ENCODE measurements at places on chromosomes 5 and 9.

DNA sequence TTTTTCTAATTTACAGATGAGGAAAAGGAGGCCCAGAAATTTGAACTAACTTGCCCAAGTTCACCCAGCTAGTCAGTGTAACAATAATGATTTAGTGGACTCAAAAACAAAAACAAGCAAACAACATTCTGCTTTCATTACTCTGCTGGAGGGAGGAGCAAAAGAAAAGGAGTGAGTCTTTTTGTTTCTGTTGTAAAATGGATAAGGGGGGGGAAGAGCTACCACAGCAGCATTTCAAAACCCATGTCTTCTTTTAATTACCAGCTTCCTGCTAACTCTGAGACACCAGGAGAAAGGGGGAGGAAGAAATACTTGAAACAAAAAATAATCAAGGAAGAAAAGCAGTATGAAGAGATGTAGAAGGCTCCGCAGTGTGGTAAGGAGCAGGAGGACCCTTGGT, 39.2 kb upstream of the EQTN start:
- no peak overlapping the region for H3K27ac ChIP-seq
- DNase-seq: no peak
- H3K27me3 ChIP-seq: peaks cover 9% of the 10 kb centered on the region
- no peaks in the 10 kb centered on the region for H3K36me3 ChIP-seq
- no peak overlapping the region for H3K4me3 ChIP-seq
- H3K4me1 ChIP-seq: no peaks in the 10 kb centered on the region

- no peaks in the 10 kb centered on the region for H3K36me3 ChIP-seq
- peaks cover 3% of the 10 kb centered on the region for H3K27me3 ChIP-seq
- H3K27ac ChIP-seq: no peak overlapping the region
- no peak overlapping the region for H3K4me3 ChIP-seq
- no peak for DNase-seq
Observed at GRCh38 chr9:99265691-99266090, 43.6 kb downstream of the SEC61B start.

DNA sequence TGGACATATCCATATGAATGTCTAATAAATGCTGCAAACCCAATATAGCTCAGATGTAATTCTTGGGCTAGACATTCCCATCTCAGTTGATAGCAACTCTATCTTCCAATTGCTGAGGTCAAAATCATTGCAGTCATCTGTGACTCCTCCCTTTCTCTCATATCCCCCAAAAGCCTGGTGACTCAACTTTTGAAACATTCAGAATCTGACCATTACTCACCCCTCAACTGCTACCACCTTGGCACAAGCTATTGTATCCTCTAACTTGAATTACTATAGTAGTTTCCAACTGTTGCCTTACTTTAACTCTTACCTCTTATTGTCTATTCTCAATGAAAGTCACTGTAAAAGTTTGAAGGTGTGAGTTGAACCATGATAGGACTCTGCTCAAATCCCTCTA, 600.1 kb upstream of the RGMB start:
- H3K36me3 ChIP-seq: no peaks in the 10 kb centered on the region
- H3K4me3 ChIP-seq: no peak overlapping the region
- DNase-seq: no peak
- no peak overlapping the region for H3K27ac ChIP-seq
- H3K27me3 ChIP-seq: no peaks in the 10 kb centered on the region
- H3K4me1 ChIP-seq: no peaks in the 10 kb centered on the region

DNA sequence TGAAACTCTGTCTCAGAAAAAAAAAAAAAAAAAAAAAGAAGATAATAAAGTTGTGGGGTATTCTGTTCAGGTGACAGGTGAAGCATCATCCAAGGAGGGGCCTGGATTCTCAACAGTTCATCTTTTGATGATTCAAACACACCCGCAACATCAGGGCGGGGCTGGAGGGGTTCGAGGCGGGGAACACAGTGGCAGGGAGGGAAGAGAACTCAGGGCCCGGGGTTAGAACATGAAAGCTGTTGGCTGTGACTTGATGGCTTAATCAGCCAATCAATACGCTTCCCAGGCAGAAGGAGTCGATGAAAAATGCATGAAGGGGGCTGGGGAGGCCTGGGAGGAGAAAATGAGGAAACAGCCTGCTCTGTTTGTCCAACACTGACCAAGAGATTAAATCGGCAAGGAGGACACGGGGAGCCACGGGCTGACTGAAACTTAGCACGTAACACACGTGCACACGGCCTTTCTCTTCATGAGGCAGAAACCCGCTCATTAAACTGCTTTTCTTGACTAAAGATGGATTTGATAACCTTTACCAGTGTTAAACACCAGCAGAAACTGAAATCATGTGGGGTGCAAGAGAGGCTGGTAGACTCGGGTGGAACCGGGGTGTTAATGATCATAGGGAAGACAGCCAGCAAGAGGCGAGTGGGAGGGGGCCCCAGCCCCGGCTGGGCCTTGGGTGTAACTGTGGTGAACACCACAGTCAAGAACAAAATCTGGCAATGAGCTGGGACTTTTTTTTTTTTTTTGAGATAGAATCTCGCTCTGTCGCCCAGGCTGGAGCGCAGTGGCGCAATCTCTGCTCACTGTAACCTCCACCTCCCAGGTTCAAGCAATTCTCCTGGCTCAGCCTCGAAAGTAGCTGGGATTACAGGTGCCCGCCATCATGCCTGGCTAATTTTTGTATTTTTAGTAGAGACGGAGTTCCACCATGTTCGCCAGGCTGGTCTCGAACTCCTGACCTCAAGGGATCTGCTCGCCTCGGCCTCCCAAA, 105.7 kb upstream of the RAPGEF1 start:
- H3K4me1 ChIP-seq: peaks cover under 1% of the 10 kb centered on the region
- no peaks in the 10 kb centered on the region for H3K36me3 ChIP-seq
- no peak overlapping the region for H3K4me3 ChIP-seq
- no peak overlapping the region for H3K27ac ChIP-seq
- no peak for DNase-seq
- peaks cover 22% of the 10 kb centered on the region for H3K27me3 ChIP-seq

DNA sequence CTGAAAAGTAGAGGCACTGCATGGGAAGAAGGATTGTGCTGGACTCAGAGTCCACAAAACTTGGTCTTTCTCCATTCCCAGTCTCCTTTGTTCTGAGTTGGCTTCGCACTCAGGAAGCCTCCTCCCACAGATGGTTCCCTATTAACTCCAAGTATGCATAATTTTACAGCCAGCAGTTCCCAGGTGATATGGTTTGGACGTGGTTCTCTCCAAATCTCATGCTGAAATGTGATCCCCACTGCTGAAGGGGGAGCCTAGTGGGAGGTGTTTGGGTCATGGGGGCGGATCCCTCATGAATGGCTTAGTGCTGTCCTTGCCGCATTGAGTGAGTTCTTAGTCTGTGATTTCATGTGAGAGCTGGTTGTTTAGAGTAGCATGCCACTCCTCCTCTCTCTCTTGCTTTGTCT, 86.6 kb downstream of the FEM1C start:
- H3K27ac ChIP-seq: no peak overlapping the region
- H3K4me3 ChIP-seq: no peak overlapping the region
- no peaks in the 10 kb centered on the region for H3K4me1 ChIP-seq

- peak overlapping the region; percentile 100 for H3K27ac ChIP-seq
- DNase-seq: no peak
- peaks cover 28% of the 10 kb centered on the region for H3K4me1 ChIP-seq
- H3K36me3 ChIP-seq: peaks cover 43% of the 10 kb centered on the region
- H3K4me3 ChIP-seq: peak overlapping the region; percentile 92
- no peaks in the 10 kb centered on the region for H3K27me3 ChIP-seq
Observed at GRCh38 chr5:97181856-97182545, 1.0 kb downstream of the RIOK2 start.

DNA sequence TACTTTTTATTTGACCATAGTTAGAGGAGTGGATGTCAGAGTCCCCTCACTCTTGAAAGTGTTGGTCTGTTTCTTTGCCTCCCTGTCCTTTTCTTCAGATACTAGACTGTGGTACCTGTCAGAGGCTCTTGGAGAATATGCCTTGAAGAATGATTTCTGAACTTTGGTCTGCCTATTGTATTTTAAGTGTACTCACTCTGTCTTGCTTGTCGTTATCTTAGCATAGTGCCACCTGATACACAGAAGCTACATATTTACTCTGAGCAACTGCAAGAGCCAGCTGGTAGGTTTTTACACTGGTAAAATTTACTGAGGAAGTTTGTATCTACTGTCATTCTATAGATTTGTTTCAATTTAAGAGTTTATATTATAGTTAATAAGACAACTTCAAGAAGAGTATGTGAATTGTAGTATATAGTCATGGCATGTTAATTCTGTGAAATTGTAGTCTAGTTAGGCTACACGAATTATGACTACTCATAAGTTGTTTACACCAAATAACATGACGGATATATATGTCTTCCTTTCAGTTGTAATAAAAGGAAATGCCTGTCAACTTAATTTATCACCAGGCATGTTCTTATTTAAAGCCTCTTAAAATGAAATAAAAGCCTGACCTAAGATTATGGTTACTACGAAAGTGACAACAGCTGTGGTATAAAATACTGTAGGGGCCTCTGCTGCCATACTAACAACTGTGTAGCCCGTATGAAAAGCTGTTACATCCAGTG, 201.7 kb downstream of the KDM4C start:
- no peak for DNase-seq
- H3K4me1 ChIP-seq: peaks cover 16% of the 10 kb centered on the region
- H3K36me3 ChIP-seq: peaks cover under 1% of the 10 kb centered on the region
- peak overlapping the region; percentile 13 for H3K27ac ChIP-seq
- H3K27me3 ChIP-seq: no peaks in the 10 kb centered on the region

DNA sequence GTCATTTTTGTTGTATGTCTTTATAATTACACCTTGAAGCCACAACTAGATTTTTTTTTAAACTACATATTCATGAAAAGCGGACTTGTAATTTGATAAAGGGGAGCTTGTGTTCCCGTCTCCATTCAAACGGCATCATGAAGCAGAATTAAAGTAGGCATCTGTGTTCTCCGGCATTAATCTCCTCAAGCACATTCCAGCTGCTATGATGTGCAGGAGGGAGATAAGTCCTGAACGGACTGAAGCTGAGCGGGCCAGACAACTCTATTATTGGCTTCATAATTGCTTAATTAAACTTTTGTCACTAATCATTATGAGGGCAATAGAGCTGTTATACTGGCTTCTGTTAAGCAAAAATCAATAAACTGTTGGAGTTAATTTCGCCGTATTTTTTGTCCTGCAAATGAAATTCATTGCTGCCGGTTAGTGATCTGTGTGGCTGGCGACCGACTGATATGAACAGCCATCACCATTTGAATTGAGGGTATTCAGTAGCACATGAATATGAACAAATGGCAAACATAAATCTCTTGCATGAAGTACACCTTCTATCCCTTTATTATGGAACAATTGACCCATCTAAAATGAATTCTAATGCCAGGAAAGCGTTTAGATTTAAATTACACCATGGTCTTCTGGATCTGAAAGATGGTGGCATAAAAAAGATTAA, 408.8 kb upstream of the IRX1 start:
- H3K27ac ChIP-seq: no peak overlapping the region
- H3K36me3 ChIP-seq: peaks cover 4% of the 10 kb centered on the region
- H3K27me3 ChIP-seq: no peaks in the 10 kb centered on the region
- H3K4me1 ChIP-seq: no peaks in the 10 kb centered on the region
- no peak for DNase-seq
- H3K4me3 ChIP-seq: no peak overlapping the region

DNA sequence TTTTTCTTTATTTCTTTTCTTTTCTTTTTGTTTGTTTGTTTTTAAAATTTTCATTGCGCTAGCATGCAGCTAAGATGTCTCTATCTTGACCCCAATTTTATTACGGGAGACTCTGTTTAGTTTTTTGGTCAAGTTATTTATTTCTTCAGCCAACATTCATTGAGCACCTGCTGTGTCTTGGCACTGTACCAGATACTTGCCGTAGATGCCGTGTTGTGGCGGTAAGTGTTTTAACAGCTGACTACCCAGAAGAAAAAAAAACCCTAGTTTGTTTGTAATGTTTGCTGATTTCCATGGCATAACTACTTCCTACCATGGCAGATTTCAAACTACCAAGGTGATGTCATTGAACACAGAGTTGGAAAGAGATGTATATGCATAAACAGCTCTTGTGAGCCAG, 65.0 kb downstream of the UGCG start:
- DNase-seq: no peak
- no peak overlapping the region for H3K4me3 ChIP-seq
- no peaks in the 10 kb centered on the region for H3K36me3 ChIP-seq
- peaks cover 10% of the 10 kb centered on the region for H3K4me1 ChIP-seq
- H3K27me3 ChIP-seq: no peaks in the 10 kb centered on the region

DNA sequence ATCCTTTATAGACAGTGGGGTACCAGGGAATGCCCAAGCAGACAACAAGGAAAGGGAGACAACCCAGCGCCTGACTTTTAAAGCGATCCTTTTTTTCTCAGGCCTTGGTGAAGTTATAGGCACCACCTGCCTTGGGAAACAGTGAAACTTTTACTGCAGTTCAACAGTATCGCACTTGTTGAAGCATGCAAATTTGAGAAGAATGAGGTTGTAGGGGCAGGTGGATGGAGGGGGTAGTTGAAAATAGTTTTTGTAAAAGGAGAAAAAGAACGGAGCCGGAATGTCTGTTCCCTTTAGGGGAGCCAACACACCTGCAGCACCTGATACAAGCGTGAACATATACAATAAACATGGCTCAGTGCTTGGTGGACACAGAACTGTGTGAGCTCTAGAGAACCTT, 190.2 kb upstream of the NR3C1 start:
- H3K4me1 ChIP-seq: peaks cover 2% of the 10 kb centered on the region
- H3K36me3 ChIP-seq: no peaks in the 10 kb centered on the region
- H3K4me3 ChIP-seq: no peak overlapping the region
- no peak for DNase-seq
- no peak overlapping the region for H3K27ac ChIP-seq
- no peaks in the 10 kb centered on the region for H3K27me3 ChIP-seq

DNA sequence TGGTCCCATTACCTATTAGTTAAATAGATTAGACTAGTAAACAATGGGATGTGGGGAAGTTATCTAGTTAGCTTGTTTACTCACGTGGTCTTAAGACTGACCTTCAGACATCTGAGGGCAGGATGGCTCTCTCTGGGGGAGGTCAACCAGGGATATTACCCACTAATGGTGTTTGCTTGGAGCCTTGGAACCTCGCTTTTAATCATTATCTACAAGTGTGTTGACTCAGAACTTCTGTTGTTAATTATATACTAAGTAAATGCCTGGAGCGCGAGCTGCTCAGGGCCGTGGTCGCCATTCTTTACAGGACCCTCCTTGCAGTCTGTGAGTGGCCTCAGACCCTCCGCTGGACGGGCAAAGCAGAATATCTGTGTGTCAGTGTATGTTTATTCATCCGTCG, 48.5 kb upstream of the ZNF354A start:
- H3K27ac ChIP-seq: no peak overlapping the region
- H3K4me3 ChIP-seq: no peak overlapping the region
- H3K36me3 ChIP-seq: no peaks in the 10 kb centered on the region
- H3K4me1 ChIP-seq: no peaks in the 10 kb centered on the region

DNA sequence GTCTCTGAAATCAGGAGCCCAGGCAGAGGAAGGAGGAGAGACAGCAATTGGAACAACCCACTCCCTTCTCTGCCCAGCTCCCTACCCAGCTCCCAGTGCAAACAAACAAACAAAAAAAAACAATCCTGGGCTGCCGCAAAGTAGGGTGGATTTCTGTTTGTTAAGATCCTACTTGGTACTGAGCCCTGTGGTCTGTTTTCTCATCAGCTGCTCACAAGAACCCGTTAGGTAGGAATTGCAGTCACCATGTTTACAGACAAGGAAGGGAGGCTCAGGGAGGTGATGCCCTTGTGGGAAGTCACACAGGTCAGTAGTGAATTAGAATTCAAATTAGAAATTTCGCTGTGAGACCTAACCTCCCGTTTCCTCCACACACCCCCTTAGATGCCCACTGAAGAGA, 128.8 kb upstream of the RAD23B start:
- H3K4me1 ChIP-seq: no peaks in the 10 kb centered on the region
- H3K27me3 ChIP-seq: peaks cover 38% of the 10 kb centered on the region
- no peak overlapping the region for H3K4me3 ChIP-seq
- DNase-seq: no peak
- no peak overlapping the region for H3K27ac ChIP-seq

- no peaks in the 10 kb centered on the region for H3K4me1 ChIP-seq
- H3K27ac ChIP-seq: no peak within 1 kb of the TSS
- no peaks in the 10 kb centered on the region for H3K36me3 ChIP-seq
Observed at GRCh38 chr5:129747572-129748407, at the start of gene MINAR2. Gene MINAR2, plus strand, starts transcription at chr5:129748094. Its CDS starts 97 bp downstream, at chr5:129748191.

Data from effector memory CD8-positive, alpha-beta T cell (primary cell).